H7 (cell line): ENCODE measurements at places on chromosomes 6 and 20. TPM values are rescaled to one million over a fixed set of nuclear protein-coding genes. Genes with fewer than 3 reads are reported as not detected.

GRCh38 chr6:147126618-147127022, 77.6 kb upstream of the STXBP5 start:
- no peak for DNase-seq

DNA sequence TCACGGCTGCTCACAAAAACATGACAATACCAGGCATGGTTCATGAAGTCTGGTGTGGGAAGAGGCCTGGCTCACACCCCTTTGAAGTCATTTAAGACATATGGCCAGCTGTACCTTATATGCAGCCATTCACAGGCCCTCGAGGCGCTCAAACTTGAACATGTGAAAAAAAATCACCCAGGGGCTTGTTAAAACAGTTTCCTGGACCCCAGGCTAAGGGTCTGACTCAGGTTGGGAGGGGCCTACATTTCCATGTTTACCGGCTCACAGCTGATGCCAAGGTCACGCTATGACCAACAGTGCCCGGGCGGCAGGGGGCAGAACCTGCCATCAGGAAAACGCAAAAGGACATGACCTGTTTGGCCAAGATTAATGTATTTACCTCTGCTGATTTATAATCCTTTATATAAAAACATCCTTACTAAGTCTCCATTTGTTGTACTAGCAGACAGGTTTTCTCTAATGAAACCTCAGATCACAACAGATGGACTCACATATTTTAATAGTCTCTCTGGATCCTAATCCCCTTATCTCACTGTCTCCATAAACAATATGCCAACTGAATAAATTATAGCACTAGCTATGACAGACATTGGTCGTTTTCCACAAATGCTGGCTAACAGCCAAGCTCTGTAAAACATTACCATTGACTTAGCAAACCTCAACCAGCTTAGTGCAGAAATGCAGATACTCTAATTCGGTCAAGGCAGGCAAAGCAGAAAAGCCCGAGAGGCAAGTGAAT, 19.9 kb downstream of the EZR start:
- DNase-seq, result no peak

DNA sequence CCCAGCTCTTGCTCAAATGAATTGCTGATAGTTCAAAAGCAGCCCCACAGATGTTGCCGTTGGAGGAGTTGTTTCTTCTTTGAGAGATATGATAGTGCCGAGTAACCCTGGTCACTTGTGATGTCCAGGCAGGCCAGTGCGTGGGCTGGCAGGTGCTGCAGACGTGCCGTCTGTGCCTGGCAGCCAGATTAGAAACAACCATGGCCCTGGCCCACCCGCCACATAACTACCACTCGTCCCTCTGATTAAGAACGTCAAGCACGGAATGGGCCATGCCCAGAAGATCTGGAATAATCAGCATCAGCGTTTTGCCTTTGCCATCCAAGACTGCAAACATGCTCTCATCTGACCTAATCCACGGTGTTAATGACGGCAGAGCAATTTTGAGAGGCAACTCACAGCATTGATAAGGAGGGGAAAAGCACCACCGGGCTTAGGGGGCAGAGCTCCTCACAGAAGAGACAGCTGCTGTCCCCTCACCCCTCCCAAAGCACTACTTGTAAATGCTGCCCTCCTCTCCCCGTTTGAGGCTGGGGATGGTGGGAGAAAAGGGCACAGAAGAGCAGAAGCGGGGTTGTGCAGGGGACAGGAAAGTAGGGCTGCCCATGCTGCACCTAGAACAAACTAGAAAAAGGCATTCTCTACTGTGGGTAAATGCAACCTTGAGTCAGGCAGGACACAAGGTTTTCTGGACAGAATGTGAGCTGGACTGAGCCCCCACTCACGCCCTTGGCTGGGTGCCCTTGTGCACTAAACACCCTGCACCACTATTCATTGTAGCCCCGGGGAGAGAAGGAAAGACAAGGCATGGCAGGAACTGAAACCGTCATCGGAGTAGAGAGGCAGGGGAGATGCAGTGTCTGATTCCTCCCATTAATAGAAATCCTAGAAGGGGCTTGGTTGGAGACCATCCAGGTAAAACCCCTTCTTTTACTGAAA, 5.3 kb upstream of the CPNE5 start:
- no peak for DNase-seq

DNA sequence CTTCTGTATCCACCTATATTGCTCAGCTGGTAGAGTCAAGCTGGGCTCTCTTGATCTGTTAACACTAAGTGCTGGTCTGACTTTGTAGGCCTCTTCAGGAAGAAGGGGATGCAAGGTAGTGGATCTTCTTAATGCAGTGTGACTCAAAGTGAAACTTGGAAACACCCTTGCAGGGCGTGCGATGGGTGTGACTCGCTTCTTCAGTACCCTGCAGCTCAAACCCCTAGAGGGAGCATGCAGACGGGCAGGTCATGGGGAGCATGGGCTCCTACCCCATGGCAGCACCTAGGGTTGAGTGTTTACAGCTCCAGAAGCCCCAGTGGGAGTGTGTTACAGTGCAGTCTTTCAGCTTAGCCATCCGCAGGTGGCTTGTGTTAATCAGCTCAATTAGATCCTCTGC, 757 bp upstream of the SAMD3 start:
- no peak for DNase-seq

DNA sequence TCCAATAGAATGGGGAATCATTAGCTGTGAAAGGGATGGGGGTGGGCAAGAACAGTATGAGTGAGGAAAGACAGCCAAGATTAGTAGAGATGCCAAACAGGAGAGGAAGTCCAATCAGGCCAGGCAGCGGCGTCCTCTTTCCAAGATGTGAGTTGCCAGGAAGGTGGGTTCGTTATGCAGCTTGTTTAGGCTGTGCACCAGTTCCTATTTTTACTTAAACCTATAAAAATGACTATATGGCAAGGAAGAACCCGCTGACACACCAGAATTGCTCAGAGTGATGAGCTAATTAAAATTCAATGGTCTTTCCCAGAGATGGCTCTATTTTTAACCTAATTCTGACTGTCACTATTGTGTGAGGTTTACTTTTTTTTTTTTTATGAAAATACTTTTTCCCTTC, 88.2 kb downstream of the SLC22A23 start:
- DNase-seq, result no peak

- DNase-seq, result peak; percentile 76
Observed at GRCh38 chr6:10478187-10479040, 42.7 kb upstream of the GCNT2 start.

DNA sequence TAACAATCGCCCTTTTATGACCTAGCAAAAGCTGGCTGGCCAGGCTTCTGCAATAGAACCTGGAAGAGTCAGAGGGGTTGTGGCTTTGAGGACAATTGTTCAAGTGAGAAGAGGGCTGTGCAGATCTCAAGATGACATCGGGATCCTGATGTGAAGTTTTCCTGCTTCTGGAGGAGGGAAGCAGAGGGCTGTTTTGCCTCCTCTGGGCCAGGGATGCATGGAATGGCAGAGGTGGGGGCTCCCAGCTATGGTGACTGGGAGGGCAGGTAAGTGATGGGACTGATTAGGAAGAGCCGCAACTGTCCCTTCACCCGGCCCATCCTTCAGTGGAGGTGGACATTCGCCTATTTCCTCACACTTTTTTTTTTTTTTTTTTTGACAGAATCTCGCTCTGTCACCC, 43.4 kb upstream of the BLCAP start:
- no peak for DNase-seq

DNA sequence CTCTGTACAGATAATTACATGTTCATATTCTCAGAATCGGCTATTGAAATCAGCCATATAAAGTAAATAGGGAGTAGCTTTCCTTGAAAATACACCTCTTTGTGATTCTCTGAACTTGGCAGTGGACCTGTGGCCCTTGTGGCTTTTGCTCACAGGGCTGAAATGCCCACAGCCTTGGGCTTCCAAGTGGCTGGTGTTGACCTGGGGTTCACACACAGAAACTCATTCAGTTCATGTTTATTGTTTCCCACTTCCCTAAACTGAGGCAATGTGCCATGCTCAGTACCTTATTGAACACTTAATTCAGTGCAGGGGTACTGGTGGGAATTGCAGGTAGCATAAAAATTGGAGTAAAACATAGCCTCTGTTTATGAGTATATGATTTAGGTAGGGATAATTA, 19.1 kb upstream of the TULP4 start:
- DNase-seq, result no peak

GRCh38 chr6:139679516-139680179, 305.2 kb upstream of the CITED2 start:
- DNase-seq, result no peak

GRCh38 chr6:22056398-22056797, 240.4 kb downstream of the PRL start:
- no peak for DNase-seq

- DNase-seq, result no peak
Observed at GRCh38 chr20:57661746-57662455, 41.7 kb upstream of the ZBP1 start.

DNA sequence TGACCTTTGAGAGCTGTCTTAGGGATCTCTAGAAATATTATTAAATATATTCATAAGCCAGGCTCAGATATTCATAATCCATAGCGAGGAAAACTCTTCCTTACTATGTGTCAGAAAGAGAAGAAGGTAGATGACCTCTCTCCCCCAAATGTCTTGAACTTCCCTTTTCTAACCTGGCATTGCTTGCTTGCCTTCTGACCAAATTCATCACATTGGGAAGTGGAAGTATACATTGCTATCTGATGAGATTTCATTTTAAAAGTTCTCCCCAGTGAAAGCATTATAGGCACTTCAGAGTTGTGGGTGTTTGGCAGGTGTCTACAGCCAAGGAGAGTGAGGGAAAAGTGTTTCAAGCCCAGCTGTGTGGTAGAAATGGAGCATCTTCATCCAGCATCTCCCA, 197.3 kb downstream of the ZFAND3 start:
- no peak for DNase-seq

- DNase-seq, result no peak
Observed at GRCh38 chr6:51265426-51265825, 446.8 kb downstream of the TFAP2B start.

The PDSS2 gene
- 12.5 and 21.9 TPM in 2 replicates for total RNA-seq

The HEY2 gene
- total RNA-seq, result 19.3 and 30.4 TPM in 2 replicates

The PLCB4 gene
- 3.4 and 4.7 TPM in 2 replicates for total RNA-seq

The TREM2 gene
- not detected in 2 replicates for total RNA-seq

The BTNL2 gene
- total RNA-seq, result not detected in 2 replicates

The MACROD2 gene
- 1.5 and 2.2 TPM in 2 replicates for total RNA-seq

The STMND1 gene
- not detected in 2 replicates for total RNA-seq
